ENCODE measurements at places on chromosomes 13 and 19.

- DNase-seq = no peak
Measured at GRCh38 chr19:19662871-19663255, 613 bp downstream of the ATP13A1 start.

DNA sequence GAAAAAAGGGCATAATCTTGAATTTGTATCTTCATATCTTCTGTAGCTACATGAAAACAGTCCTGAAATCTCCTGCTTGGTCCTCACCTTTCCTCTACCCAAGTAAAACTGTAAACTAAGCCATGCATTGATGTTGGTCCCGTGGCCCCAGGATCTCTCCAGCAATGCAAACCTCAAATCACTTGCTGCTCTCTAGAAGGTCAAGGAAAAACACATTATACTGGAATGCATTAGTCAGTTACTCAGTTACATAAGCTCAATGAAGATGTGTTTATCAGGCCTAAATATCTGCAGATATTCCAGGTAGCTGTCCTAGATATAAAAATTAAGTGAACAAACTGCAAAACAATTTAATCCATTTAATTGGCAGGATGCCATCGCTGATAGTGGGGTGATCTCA lies 261.8 kb downstream of the ABCC4 start:
- DNase-seq = no peak

- no peak for DNase-seq
Measured at GRCh38 chr19:40363069-40363468, 14.6 kb downstream of the PLD3 start.

GRCh38 chr13:91417660-91418325 lies 19.4 kb downstream of the GPC5 start:
- DNase-seq = no peak

DNA sequence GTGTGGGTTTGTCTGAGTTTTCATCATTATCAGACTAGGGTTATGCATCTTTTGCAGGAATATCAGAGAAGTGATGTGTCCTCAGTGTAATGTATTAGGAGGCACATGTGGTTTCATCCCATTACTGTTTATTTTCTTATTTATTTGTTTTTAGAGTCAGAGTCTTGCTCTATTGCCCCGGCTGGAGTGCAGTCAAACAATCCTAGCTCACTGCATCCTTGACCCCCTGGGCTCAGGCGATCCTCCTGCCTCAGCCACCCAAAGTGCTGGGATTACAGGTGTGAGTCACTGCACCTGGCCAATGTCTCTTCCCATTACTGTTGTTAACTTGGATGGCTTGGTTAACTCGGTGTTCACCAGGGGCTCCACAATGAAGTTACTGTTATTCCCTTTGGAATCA lies 67.4 kb downstream of the MAP4K1 start:
- DNase-seq = no peak

DNA sequence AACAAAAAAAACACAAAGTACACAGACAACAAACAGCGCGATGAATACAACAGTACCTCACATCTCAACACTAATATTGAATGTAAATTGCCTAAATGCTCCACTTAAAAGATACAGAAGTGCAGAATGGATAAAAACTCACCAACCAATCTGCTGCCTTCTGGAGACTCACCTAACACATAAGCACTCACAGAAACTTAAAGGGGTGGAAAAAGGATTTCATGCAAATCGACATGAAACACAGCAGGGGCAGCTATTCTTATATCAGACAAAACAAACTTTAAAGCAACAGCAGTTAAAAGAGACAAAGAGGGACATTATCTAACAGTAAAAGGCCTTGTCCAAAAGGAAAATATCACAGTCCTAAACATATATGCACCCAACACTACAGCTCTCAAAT lies 209.5 kb downstream of the ABCC4 start:
- DNase-seq = no peak

GRCh38 chr19:6065685-6066374 lies 44.5 kb downstream of the RFX2 start:
- DNase-seq = no peak

DNA sequence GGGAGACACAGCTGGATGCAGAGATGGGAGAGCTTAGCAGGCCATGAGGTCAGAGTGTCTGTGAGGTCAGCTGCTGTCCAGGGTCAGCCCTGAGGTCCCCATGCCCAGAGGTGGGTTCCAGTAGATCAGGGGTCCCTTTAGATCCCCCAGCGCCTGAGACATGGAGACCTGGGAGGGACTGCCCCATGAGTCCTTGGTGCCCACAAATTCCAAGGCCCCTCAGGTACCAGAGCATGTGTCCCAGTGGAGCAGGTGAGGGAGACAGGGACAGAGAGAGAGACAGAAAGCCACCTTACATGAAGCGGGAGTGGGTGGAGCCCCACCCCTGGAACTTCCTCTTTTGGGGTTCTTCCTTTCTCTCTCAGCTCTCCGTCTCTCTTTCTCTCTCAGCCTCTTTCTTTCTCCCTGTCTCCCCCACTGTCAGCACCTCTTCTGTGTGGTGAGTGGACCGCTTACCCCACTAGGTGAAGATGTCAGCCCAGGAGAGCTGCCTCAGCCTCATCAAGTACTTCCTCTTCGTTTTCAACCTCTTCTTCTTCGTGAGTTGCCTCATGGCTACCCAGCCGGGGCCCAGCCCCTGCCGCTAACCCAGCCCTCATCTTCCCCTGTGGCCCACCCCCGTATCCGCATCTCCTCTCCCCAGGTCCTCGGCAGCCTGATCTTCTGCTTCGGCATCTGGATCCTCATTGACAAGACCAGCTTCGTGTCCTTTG lies at the start of gene CD37:
Gene CD37 (plus strand): TSS at position 336 of the 713 bp plus-strand sequence. CDS start 135 bp downstream, at position 471.
- DNase-seq = no peak

- no peak for DNase-seq
Measured at GRCh38 chr19:15358918-15359317, 20.7 kb downstream of the AKAP8 start.

GRCh38 chr19:30686826-30687566 lies 314.8 kb downstream of the ZNF536 start:
- no peak for DNase-seq

GRCh38 chr19:48496959-48497727 lies 14.5 kb downstream of the LMTK3 start:
- DNase-seq = no peak

DNA sequence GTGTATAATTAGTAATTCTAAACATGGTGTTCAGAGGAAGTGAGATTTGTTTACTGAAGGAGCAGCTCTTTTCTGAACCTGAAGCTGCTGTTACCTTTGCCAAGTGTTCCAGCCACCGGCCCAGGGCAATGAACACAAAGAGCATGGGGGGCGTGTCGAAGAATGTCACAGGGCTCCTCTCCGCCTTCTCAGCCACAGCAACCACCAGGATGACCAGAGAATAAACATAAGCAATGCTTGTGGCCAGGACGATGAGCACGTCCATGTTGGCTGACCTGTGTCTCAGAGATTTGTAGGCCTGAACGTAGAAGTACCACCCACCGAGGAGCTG lies 53.1 kb downstream of the ATP7B start:
- DNase-seq = no peak

DNA sequence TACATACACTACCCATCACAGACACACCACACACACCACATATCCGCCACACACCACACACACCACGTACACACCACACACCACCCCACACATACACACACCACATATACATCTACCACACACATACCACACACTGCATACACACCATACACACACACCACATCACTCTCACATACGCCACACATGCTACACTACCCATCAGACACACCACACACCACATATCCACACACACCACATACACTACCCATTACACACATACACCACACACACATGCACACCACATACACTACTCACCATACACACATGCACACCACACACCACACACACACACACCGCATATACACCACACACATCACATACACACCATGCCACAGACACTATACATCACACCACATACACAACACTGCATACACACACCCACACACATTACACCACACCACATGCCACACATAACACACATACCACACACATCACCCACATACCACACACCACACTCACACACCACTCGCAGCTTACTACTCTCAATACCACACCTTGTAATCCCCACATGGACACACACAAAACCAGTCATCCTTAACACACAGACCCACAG lies 9.5 kb downstream of the ERFL start:
- DNase-seq = no peak

DNA sequence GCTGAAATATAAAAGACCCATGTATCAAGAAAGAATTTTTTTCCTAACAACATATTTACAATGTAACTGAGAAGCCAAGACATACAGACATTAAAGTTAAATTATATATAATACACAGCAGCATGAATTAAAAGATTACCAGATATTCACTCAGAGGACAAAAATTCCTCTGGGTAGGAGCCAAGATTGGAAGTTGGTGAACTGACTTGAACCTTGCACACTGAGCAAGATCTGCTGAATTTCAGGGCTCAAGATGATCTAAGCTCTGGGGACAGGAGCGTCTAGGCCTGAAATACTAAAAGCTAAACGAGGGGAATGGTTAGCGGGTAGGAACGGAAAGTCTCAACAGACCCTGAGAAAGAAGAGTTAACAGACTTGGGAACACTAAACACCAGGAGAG lies 8.5 kb downstream of the FOXO1 start:
- no peak for DNase-seq

GRCh38 chr19:459724-460511 lies 915 bp downstream of the SHC2 start:
- no peak for DNase-seq

DNA sequence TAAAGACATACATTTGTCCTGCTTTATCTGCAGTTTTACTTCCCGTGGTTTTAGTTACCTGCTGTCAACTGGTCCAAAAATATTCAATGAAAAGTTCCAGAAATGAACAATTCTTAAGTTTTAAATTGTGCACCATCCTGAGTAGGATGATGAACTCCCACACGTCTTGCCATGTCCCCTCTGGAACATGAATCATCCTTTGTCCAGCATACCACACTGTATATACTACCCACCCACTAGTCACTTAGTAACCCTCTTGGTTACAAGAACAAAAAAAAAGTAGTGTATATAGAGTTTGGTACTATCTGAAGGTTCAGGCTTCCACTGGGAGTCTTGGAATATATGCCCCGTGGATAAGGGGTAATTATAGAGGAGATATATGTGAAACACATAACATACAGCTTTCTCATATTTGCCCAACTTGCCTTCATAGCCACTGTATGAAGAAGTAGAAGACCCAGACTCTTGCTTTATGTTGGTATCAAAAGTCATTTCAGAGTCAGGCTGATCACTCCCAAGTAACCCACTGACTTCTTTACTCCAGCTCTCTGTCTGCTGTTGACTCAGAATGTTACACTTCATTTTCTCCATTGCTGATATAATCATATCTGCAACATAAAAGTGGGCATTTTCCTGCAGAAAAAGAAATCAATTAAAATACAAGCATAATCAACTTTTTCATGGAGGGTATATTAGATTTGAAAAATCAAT lies 19.3 kb downstream of the RUBCNL start:
- DNase-seq = no peak

- no peak for DNase-seq
Measured at GRCh38 chr19:19748249-19748938, 15.5 kb upstream of the ZNF14 start.

- DNase-seq = no peak
Measured at GRCh38 chr19:42436006-42436405, 6.7 kb downstream of the CXCL17 start.

DNA sequence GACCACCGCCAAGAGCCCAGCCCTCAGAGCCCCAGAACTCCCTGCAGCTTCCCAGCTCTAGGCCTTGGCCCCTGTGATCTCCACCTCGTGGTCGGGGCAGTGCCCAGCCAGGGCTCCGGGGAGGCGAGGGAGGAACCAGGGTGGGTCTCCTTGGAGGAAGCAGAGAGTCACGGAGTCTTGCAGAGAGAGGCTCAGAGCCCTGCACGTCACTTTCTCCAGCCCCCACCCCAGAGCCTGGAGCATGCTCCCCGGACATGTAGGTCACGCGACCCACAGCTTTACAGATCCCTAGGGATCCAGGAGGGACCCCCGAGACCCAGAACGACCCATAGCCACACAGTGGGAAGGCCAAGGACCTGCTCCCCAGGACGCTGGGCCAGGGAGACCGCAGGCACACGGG lies 11.9 kb downstream of the GADD45B start:
- no peak for DNase-seq

DNA sequence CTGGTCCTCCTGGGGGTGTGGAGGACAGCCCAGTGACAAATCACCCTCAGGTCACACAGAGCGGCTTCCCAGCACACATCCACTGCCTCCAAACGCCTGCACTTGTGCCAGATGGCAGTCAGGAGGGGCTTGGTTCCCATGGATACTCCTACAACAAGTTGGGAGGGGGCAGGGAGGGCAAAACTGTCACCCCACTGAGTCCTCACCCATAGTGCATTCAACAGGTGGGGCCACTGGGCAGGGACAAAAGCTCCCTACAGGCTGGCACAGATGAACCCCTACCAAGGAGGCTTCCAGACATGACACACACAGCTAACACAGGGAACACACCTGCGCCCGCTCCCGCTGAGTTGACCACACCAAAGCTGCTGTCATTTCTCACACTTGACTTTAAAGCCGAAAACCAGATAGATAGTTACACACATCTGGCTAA lies 120.5 kb downstream of the STK24 start:
- DNase-seq = no peak

DNA sequence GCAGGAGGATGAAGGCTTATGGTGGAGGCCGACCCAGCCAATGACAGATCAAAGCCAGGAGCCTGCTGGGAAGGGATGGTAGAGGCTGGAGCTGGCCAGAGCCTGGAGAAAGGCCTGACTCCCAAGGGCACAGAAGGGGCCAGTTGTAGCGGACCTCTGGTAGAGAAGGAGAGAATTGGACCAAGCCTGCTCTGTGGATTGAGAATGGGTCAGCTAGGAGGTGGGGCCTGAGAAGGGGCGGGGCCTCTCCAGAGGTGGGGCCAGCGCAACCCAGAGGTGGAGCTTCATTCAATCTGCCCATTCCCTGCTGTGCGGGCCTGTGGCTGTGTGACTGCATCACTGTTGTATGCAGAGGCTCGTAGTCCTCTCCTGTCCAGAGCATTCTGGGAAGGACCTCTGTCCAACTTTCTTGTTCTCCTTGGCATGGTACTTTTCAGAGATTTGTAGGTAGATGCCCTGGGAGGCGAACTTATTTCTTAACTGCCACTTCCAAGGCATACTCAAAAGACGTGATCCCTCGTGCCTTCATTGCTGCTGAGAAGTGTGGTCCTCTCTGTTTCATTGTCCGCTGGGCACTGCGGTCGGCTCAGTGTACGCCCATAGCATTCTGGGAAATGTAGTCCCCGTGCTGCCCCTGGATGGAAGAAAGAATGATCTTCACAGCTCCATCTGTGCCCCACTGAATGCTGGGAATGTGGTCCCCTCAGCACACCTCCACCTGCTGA lies 6.7 kb downstream of the GRIN2D start:
- no peak for DNase-seq

Measured in GM04503 (cell line).